Activated CD8-positive, alpha-beta memory T cell treated with anti-CD3 and anti-CD28 coated beads for 1 hour (primary cell): ENCODE measurements at places on chromosomes 4 and X.

GRCh38 chr4:76630741-76631140 lies 195.7 kb downstream of the SHROOM3 start:
- DNase-seq = no peak

DNA sequence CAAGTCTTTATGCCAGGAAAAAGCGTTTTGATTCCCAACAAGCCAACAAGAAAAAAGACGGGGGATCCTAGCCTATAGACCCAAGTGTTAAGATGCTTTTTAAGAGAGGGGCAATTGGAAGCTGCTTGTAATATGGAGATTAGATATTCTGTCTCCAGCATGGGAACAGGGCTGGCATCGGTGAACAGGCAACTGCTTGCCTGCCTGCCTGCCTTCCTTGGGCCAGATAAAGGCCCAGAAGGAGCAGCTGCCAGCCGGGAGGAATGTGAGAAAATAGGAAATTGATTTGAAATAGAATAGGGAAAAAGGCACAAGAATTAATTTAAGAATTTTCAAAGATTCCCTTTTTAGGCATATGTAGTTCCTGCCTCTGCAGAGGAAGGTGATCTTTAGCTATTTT lies 192.2 kb downstream of the TENM3 start:
- DNase-seq = no peak

DNA sequence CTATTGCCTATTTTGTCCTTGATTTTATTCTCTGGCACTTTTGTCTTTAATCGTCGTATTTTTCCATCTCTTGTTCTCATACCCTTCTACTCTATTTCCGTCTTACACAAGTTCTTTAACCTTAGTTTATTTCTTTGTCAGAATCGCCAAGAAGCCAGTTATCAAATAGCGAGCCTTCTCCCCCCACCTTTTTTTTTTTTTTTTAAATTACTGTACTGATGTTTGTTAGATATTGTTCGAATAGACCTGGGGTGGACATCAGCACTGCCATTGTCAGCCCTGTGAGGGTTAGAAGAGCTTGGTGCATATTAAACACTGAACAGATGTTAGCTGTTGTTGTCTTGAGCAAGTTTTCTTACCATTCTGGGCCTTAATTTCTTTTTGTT lies 1.2 kb downstream of the SPCS3 start:
- DNase-seq = no peak

DNA sequence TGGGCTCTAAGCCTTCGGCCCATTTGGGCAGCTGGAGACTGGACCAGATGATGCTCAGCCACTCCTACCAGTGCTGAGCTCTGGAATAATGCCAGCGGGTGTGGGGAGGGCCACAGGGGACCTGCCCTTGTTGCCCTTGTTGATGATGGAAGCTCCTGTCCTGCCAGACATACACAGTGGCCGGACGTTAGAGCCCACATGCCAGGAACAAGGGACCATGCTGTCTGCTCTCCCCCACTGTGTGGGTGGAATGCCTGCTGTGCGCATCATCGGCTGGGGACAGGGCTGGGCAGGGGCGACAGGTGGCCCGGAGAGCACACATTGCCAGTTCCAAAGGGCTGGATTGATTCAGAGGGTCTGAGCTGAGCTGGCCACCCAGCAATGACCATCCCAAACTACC lies 2.0 kb downstream of the ABLIM2 start:
- no peak for DNase-seq

- no peak for DNase-seq
Observed at GRCh38 chr4:148514041-148514440, 71.8 kb upstream of the NR3C2 start.

DNA sequence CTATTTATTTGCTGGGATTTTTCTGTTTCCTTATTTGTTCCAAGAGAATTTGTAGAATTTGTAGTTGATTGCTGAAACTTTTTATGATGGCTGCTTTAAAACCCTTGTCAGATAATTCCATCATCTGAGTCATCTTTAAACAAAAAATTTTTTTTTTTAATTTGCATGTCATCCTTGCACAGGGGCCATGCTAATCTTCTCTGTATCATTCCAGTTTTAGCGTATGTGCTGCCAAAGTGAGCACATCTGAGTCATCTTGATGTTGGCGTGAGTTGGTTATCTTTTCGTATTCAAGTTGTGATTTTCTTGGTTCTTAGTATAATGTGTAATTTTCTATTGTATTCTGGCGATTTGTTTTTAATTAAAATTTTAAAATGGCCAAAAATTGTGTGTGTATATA lies 18.7 kb upstream of the ZNF157 start:
- no peak for DNase-seq

GRCh38 chr4:68878048-68878447 lies 62.3 kb downstream of the UGT2B10 start:
- DNase-seq = no peak

DNA sequence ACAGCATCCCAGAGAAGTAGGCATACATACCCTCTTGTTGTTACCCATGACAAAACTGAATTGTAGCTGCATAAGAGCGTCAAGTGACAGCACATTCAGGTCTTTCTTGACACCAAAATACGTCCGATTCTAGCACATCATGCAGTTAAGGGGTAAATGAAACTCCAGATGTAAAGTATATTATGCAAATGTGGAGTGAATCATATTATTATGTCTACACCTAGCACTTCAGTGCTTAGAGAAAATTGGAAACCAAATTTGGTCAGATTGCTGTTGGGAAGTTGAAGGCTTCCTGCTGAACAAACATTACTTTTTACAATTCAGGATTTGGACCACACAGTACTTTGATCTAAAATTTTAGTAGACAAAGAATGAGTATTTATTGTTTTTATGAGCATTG lies 24.2 kb upstream of the LEF1 start:
- no peak for DNase-seq

- DNase-seq = no peak
Observed at GRCh38 chrX:9134366-9134765, 100.4 kb upstream of the FAM9B start.

GRCh38 chrX:150316564-150316963 lies 46.6 kb upstream of the MAMLD1 start:
- DNase-seq = no peak

DNA sequence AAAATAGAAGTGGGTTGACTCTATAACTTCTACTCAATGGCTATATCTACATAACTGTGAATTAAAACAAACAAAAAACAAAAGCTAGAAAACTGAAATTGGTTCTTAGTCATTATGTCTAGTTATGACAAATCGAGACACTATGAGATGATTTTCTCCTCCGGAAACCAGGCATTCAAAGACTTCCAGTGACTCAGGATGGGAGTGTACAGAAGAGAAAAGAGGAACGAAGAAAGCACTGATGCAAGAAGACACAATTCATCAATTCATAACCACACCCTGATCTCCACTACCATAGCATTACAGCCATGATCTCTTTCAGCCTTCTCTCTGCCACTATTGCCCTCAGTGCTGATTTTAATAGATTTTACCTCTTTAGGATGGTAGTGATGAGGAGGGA lies 253.6 kb downstream of the CBLL2 start:
- DNase-seq = no peak

GRCh38 chr4:138645289-138645688 lies 370.3 kb upstream of the NOCT start:
- no peak for DNase-seq

- DNase-seq = no peak
Observed at GRCh38 chr4:78809928-78810835, 34.0 kb downstream of the BMP2K start.

DNA sequence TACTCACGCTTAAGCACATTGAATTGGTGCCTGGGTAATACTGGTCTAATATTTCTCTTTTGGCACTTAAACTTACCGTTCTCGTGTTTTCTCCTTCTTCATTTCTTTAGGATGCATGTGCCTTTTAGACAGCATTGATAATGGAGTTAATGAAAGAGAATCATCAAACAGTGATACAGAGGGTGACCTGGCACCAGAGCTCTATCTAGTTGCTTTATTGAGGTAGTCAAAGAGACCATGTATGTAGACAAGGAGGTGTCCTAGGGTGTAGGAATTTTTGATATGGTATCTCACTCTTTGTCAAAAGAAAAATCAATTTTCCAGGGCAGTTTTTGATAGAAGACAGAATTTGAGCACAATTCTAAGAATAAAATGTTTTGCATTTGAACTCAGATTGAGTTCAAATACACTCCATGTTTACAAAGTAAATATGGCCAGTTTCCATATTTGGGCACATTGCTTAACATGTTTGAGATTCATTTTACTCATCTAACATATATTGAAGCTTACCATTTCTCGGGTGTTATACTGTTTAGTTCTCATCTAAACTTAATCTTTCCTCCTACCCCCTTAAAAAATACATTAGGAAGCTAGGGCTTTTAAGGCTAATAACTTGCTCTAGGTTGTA lies 92.0 kb downstream of the WWC2 start:
- no peak for DNase-seq

DNA sequence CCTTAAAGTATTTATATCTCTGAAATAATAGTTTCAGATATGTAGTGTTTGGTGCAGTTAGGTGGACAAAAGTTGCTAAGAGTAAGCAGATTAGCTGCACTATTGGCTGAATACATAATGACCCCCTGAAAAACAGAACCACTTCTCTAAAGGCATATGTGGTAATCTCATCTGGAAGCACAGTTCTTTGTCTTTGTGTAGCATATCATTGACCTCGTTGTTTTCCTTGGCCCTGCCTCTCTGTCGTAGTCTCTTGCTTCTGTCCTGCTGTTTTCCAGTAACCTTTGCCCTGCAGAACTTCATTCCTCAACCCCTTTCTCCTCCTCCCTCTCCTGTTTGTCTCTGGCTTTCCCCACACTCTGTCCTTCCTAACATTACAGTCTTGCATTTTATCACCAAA lies 41.4 kb downstream of the JADE3 start:
- no peak for DNase-seq

DNA sequence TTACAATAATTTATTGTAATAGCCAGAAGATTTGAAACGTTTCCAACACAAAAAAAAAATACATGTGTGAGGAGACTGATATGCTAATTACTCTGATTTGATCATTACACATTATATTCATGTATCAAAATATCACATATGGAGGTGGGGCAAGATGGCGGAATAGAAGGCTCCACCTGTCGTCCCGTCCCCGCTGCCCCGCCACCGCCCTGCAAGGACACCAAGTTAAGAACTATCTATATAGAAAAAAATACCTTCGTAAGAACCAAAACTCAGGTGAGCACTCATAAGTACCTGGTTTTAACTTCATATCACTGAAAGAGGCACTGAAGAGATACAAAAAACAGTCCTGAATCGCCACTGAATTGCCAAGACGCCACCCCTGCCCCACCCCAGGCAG lies 60.9 kb upstream of the SCRG1 start:
- DNase-seq = no peak

DNA sequence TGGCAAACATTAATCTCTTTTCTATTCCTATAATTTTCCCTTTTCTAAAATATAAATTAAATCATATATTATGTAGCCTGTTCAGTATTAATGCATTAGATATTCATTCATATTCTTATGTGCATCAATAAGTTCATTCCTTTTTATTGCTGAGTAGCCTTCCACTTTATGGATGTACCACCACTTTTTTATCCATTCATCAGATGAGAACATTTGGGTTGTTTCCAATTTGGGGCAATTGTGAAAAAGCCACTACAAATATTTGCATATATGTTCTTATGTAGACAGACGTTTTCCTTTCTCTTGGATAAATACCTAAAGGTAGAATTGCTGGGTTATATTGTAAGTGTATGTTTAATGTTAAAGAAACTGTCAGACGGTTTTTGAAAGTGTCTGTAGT lies 79.4 kb upstream of the MAPK10 start:
- DNase-seq = no peak

GRCh38 chrX:118448273-118448783 lies 47.3 kb upstream of the DOCK11 start:
- DNase-seq = no peak

DNA sequence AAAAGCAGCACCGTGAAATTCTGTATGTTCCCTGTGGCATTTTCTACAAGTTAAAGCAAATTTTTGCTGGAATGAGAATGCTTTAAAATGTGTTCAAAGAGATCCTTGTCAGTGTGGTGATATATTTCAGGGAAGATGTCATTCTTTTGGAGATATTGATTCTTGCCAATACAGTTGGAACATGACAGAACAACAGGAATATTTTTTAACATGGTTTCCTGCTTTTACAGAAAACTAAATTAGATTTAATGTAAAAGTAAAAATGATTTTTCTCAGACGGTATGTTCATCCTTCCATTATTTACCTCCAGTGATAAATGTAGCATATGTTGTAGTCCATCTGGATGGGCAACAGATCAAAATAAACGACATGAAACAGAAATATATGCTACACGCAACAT lies 474.8 kb downstream of the TMA16 start:
- DNase-seq = no peak

GRCh38 chrX:101383679-101384205 lies 2.2 kb downstream of the BTK start:
- no peak for DNase-seq

DNA sequence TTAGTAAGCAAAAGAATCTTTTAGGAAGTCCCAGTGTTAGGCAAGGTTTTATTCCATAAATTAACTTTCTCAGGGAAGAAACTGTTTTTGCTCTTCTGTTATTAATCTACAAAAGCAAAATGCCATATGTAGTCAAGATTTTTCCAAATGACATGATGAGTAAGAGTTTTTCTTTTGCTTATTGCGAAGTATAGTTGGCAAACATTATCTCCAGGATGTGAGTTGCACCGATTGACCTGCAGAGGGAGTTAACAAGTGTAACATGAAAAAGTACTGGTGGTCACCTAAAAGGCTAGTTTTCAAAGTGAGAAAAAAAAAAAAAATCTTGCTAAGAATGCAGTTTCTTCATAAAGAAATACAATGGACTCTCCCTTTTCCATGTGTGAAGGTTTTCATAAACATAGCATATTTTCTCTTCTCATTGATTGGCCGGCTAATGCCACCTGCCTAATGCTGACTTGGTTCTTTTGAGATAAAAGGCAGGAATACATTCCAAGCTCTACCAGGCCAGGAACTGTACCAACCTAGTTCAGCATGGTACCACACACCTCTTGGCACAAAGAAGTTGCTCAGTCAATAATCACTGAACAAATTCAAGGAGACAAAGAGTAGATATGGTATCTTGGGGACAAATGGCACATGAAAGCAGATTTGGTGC lies 100.2 kb downstream of the LNX1 start:
- no peak for DNase-seq

- no peak for DNase-seq
Observed at GRCh38 chr4:104818579-104818978, 323.9 kb upstream of the CXXC4 start.

- no peak for DNase-seq
Observed at GRCh38 chr4:76251441-76252270, at the start of gene FAM47E. Gene FAM47E (plus strand): TSS chr4:76251721. CDS start chr4:76251747, 26 bp downstream.

GRCh38 chrX:14948691-14949090 lies 75.5 kb downstream of the MOSPD2 start:
- no peak for DNase-seq

- no peak for DNase-seq
Observed at GRCh38 chr4:188187106-188187505, 47.9 kb downstream of the TRIML1 start.

GRCh38 chr4:7981738-7982394 lies 42.2 kb upstream of the AFAP1 start:
- DNase-seq = no peak

GRCh38 chrX:16199343-16199742 lies 32.1 kb downstream of the MAGEB17 start:
- DNase-seq = no peak

GRCh38 chr4:5381961-5382441 lies 326.4 kb downstream of the EVC2 start:
- no peak for DNase-seq

- no peak for DNase-seq
Observed at GRCh38 chrX:10769696-10770619, 149.6 kb upstream of the MID1 start.

GRCh38 chr4:115213716-115214115 lies 100.3 kb upstream of the NDST4 start:
- no peak for DNase-seq

GRCh38 chr4:97720869-97721432 lies 422.3 kb downstream of the STPG2 start:
- DNase-seq = no peak
